ENCODE measurements at places on chromosomes 13 and 19. TPM values are rescaled to one million over a fixed set of nuclear protein-coding genes. Genes with fewer than 3 reads are reported as not detected.
A peak's percentile ranks its signal among the peaks of the same experiment; 100 is the strongest.

MISP gene
- total RNA-seq: not detected

KCNJ14 gene
- 6.1 TPM for total RNA-seq

ZNF101 gene
- 1.3 TPM for total RNA-seq

MCEMP1 gene
- total RNA-seq: not detected

ZNF471 gene
- total RNA-seq: 4.8 TPM

HSPBP1 gene
- 72.7 TPM for total RNA-seq

RGCC gene
- 184 TPM for total RNA-seq

CYP2S1 gene
- not detected for total RNA-seq

PSG4 gene
- not detected for total RNA-seq

GRCh38 chr13:67224148-67224846 lies 5.8 kb downstream of the PCDH9 start:
- H3K36me3 ChIP-seq: no peaks in the 10 kb centered on the region
- H3K4me1 ChIP-seq: no peaks in the 10 kb centered on the region
- no peaks in the 10 kb centered on the region for H3K27me3 ChIP-seq
- no peak overlapping the region for H3K27ac ChIP-seq
- no peak overlapping the region for H3K4me3 ChIP-seq
- DNase-seq: no peak

DNA sequence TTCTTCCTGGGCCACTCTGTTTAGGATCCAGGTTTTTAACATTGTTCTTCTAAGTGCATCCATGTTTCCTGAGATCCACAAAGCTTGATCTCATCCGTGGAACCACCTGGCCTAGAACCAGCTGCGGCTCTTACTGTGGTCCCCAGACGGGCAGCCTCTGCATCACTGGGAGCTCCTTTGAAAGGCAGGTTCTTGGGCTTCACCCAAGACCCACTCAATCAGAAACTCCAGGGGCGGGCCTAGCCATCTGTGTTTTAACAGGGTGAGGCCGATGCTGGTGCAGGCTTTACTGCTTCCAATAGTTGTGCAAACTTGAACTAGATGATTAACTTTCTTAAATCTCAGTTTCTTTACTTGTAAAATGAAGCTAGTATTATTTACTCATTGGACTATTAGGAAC lies 605.7 kb downstream of the FGF9 start:
- no peaks in the 10 kb centered on the region for H3K36me3 ChIP-seq
- H3K4me1 ChIP-seq: no peaks in the 10 kb centered on the region
- no peak overlapping the region for H3K4me3 ChIP-seq
- no peak for DNase-seq
- H3K27me3 ChIP-seq: no peaks in the 10 kb centered on the region

- no peaks in the 10 kb centered on the region for H3K27me3 ChIP-seq
- H3K4me1 ChIP-seq: no peaks in the 10 kb centered on the region
- H3K4me3 ChIP-seq: no peak overlapping the region
These were observed 165.7 kb upstream of the KL start for GRCh38 chr13:32850316-32851052.

DNA sequence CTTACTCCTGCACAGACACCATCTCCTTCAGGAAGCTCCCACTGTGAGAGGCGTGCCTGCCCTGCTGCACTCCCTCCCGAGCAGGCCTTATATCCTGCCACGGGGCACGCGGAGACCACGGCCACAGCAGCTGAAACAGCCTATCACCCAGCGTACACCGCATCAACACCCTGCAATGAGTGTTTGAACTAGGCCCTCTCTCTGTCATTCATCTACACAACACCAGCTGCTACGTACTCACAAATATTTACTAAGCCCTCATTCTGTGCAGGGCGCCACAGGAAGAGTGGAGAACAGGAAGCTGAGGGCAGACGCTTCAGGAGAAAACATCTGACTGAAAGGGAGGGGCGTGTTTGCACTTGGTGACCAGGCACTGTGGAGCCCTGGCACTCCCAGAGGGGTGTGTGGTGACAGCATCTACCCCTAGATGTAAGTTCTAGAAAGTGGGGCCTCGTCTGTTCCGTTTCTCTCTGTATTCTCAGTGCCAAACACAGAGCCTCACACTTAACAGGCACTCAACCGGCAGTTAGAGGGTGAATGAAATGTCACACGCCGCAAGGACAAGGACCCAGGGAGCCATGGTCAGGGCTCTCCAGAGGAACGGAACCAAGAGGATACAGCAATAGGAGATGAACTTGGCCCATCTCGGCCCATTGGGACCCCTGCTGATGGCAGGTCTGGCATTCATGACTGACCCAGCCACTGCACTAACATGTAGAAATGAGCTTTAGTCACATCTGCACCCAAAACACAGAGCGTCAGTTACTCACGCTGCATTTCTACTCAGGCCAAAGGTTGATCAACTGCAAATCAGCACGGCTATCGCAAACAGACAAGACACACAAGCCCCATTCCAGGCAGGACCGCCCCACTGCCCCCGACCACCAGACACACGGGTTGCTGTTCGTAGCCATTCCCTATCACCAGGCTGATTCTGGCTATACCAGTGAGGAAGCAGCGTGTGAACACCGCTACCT lies 15.7 kb downstream of the RANBP3 start:
- H3K27me3 ChIP-seq: no peaks in the 10 kb centered on the region
- H3K4me3 ChIP-seq: no peak overlapping the region
- no peak for DNase-seq
- peaks cover 43% of the 10 kb centered on the region for H3K4me1 ChIP-seq
- no peaks in the 10 kb centered on the region for H3K36me3 ChIP-seq

DNA sequence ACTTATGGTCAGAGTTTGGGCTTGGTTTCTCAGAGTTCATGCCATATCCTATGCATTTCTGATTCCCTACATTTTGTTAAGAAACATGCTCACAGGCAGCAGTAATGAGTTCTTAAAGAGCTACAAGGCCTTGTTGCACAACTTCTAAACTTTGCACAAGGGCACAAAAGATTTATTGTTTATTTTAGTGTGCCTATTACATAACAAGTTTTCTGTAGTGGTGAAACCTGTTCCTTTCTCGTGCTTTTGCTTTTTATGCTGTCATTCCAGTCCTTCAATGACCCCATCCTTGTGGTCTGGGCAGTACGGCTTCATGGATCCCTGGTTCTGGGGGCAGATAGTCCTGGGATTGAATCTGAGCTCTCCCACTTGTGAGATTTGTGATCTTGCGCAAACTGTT lies 17.8 kb downstream of the ZNF507 start:
- peaks cover 16% of the 10 kb centered on the region for H3K36me3 ChIP-seq
- DNase-seq: no peak
- no peaks in the 10 kb centered on the region for H3K27me3 ChIP-seq
- no peaks in the 10 kb centered on the region for H3K4me1 ChIP-seq
- H3K27ac ChIP-seq: peak overlapping the region; percentile 81
- no peak overlapping the region for H3K4me3 ChIP-seq

DNA sequence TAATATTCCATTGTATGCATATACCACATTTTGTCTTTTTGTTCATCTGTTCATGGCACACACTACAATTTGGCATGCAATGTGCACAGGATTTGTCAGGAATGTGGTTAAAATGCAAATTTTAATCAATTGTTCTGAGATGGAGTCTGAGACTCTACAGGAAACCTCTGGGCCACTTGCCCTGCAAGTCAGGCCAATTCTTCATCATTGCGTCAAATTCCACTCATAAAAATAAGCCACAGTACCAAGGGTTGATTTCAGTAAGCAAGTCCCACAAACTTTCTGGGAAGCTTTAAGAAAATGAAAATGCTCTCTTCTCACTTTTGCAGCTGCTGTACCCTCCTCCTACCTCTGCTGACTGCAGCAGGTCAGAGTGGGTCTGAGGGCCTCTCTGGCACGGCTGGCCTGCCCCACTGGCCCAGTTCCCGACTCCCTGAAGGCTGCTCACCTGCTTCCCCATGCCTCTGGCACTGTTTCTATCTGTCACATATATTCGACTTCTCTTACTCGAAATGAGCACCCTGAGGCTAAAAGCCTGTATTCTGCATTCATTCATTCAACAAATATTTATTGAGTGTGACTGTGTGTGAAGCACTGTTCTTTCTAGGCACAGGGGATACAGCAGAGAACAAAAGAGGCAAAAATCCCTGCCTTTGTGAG lies 83.8 kb upstream of the WASF3 start:
- no peaks in the 10 kb centered on the region for H3K4me1 ChIP-seq

DNA sequence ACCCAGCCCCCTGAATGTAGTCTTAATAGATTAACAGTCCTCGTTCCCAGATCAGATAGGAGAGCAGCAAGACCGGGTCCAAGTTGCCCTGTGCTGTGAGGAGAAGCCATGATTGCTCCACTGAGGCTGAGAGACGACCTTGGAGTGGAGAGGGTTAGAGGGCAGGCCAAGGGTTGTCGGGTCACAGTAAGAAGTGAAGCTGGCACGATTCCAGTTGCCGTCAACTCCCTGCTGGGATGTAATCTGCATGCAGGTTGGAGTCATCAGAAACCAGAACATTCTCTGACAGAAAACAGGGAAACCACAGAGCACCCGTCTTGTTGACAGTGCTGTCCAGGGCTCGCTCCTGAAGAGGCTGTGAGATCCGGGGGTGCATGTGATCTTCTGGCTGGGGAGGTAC lies 19.0 kb upstream of the ATP11A start:
- no peaks in the 10 kb centered on the region for H3K27me3 ChIP-seq
- no peaks in the 10 kb centered on the region for H3K36me3 ChIP-seq
- no peak for DNase-seq
- no peaks in the 10 kb centered on the region for H3K4me1 ChIP-seq
- no peak overlapping the region for H3K4me3 ChIP-seq

DNA sequence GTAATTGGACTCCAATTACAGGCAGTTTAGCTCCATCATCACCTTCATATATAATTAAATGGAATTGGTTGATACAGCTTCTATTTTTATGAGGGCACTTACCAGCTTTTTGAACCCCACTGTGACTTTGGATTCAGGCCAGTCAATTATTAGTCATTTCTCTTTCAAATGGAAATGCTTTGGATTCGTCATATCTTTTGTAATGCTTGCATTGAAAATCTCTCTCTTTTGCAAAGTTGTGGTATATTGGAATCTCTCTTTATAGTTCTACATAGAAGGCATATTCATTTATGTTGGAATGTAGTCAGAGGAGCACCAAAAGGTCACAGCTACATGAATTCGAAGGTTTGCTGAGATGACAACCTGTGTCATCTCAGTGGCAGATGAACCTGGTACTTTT lies 1074.3 kb upstream of the SLC10A2 start:
- no peaks in the 10 kb centered on the region for H3K27me3 ChIP-seq
- no peak for DNase-seq
- H3K36me3 ChIP-seq: no peaks in the 10 kb centered on the region
- no peak overlapping the region for H3K27ac ChIP-seq

DNA sequence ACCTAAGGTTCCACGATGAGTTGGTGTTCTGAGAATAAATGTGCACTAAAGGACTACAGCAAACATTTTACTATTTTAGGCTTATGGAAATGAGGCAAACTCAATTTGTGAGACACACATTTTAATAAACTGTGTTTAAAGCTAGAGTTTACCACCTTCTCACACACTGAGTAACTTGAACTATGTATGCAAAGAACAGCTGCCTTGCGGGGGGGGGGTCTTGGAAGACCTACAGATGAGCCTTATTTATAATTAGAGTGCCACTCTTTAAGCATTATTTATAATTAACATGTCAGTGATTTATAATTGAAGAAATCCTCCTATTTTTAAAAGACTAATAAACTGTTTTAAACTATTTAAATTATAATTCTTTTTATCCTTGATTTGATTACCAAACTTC lies 300.4 kb downstream of the DLEU7 start:
- H3K4me3 ChIP-seq: no peak overlapping the region
- H3K4me1 ChIP-seq: peaks cover 7% of the 10 kb centered on the region
- H3K27ac ChIP-seq: no peak overlapping the region
- no peaks in the 10 kb centered on the region for H3K27me3 ChIP-seq

DNA sequence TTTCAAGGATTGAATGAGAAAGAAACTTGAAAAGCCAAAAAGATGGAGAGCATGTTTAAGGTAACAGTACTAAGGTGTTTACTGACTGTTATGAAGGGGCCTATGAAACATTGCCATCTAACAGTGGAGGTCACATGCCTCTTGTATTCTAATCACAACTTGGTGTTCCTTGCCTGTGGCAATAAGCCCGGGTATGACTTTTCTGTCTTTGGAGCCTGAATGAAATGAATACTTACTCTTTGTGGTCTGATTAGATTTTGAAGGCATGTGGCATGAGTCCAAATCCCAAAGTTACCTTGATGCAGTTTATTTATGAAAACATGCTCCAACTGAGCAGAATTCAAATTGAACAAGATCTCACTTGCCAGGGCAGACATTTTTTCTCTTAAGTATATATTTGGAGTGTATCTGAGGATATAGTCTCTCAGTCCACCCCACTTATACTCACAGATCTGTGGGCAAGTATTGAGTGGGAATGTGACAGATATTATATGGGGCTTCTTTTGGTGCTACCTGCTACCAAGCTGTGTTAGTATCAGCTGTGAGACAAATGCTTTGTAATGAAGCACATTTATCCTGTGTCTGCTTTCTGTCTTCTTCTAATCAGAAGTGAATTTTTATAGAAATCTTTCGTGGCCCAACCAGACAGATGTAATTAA lies 67.5 kb downstream of the B3GLCT start:
- no peak overlapping the region for H3K4me3 ChIP-seq
- no peak overlapping the region for H3K27ac ChIP-seq

- H3K27me3 ChIP-seq: no peaks in the 10 kb centered on the region
- H3K27ac ChIP-seq: no peak overlapping the region
- DNase-seq: no peak
- H3K4me3 ChIP-seq: no peak overlapping the region
- H3K4me1 ChIP-seq: no peaks in the 10 kb centered on the region
These were observed 205.3 kb downstream of the RAP2A start for GRCh38 chr13:97639236-97639635.

GRCh38 chr19:6099599-6099998 lies 10.7 kb downstream of the RFX2 start:
- peak overlapping the region; percentile 83 for H3K27ac ChIP-seq
- H3K4me3 ChIP-seq: no peak overlapping the region
- H3K4me1 ChIP-seq: peaks cover 61% of the 10 kb centered on the region
- no peaks in the 10 kb centered on the region for H3K36me3 ChIP-seq

DNA sequence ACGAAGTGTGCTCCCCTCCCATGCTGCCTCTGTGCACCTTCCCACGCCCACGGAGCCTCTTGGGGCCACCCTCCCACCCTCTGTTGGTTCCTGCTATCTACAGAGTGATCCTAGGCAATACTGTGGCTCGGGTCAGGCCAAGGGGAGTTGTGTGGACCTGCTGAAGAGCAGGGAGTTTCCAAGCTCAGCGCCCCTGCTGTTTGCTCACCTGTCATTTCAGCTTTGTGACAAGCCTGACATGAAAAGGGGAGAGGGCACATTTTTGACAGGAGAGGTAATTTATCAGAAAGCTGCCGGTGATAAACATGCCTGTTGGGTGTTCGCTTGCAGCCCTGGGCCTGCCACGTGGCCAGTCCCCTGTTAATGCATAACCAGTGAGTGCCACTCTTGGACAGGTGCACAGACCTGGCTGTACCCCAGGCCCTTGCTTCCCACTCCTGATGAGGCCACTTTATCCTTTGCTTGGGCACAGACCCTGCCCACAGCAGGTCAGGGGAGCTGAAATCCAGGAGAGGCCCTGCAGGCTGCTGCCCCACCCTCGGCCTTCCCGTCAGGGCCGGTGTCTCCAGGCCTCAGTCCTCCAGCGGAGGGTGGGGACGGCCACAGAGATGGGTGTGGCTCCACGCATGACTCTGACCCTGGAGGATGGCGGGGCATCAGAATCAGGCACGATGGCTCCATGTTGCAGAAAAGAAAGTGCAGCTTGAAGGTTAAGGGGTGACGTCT lies 201.5 kb upstream of the GPR12 start:
- no peaks in the 10 kb centered on the region for H3K27me3 ChIP-seq
- H3K27ac ChIP-seq: no peak overlapping the region
- H3K36me3 ChIP-seq: no peaks in the 10 kb centered on the region
- no peaks in the 10 kb centered on the region for H3K4me1 ChIP-seq
